ENCODE measurements at places on chromosomes 7 and 10.

DNA sequence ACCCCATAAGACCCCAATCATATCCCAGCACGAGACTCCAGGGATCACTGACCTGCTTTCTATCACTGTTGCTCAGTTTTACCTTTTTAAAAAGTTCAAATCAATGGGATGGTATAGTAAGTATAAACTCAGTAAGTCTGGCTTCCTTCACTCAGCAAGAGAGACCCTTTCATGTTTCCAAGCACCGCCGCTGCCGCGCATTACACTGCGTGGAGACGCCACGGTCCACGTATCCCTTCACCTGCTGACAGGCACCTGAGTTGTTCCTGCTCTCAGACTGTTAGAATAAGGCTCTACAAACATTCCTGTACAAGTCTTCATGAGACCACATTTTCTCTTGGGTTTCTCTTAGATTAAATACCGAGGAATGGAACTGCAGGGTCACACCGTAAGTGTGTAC, 28.3 kb downstream of the MAD1L1 start:
- DNase-seq: no peak

- DNase-seq: no peak
Observed at GRCh38 chr7:16348251-16348650, 73.1 kb downstream of the CRPPA start.

DNA sequence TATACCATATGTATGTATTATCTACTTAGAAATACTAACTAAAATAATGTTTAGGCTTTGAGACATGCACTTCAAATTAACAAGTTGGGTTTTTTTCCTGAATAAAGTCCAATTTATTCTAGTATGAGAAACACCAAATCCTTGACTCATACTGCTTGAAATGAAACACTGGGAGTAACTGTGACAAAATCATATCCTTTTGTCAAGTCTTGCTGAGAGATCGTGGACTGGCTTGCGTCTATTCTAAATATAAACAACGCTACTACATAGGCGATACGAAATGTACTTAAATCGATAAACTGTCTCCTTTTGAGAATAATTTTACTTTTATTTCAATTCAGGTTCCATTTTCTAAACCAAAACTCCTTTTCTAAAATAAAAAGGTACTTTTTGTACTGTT, 16.3 kb downstream of the SMURF1 start:
- no peak for DNase-seq

DNA sequence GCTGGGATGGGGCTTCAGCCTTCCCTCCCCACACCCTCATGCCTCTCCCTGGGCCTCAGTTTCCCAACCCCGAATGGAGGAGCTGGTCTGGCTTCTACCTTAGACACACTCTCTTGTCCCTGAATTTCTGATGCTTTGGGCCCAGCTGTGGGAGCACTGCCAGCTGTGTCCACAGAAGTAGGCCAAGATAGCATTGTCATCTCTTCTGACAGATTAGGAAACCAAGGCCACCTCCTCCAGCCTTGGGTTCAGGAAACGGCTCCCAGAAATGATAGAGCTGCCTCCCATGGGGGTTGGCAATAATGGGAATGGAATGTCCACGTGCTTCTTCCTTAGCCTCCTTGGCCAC, 1.3 kb downstream of the PPIF start:
- no peak for DNase-seq

GRCh38 chr7:86914551-86914950, 144.9 kb downstream of the ELAPOR2 start:
- DNase-seq: no peak

- DNase-seq: no peak
Observed at GRCh38 chr10:16987206-16987621, 142.4 kb downstream of the CUBN start.

- DNase-seq: no peak
Observed at GRCh38 chr7:98774884-98775283, 94.9 kb downstream of the TMEM130 start.

GRCh38 chr10:118595598-118596425, at the start of gene PRLHR:
Gene PRLHR, minus strand, starts transcription at chr10:118595648. Its CDS starts 404 bp downstream, at chr10:118595244.
- DNase-seq: no peak

- no peak for DNase-seq
Observed at GRCh38 chr10:17262502-17262901, 34.5 kb downstream of the VIM start.

- DNase-seq: no peak
Observed at GRCh38 chr10:68124718-68125117, 15.4 kb downstream of the MYPN start.

DNA sequence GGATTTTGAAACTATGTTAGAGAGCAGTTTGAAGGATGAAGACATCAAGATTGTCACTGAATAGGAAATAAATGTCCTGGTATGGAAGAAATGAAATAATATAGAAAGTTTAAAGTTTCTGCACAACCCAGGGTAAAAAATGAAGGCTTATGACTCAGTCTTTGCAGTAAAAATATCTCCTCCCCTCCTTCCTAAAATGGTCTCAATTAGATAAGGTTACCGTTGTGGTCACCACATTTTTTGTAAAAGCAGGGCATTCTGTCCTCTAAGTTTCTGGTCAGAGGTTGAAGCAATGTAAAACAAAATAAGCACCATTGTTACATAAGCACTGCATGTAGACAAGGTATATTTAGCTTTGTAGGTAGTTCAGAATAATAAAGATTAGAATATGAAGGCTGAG, 403.5 kb downstream of the SUGCT start:
- no peak for DNase-seq

- no peak for DNase-seq
Observed at GRCh38 chr10:12400266-12400931, 51.1 kb downstream of the CAMK1D start.

DNA sequence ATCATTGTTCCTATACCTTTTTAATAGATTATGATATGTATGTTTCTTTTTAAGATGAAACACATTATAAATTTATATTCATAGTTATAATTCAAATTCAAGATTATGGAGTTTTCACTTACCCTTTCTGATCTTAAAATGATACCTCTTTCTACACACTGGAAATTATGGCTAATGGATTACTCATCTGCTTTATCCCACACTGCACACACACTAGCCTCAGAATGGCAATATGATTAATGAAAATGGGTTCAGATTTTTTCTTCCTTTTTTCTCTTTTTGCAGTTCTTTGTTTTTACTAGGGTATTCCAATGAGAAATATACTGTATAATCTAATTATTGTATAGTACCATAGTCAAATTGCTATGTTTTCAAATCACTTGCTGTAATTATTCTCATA, 82.3 kb upstream of the FZD1 start:
- no peak for DNase-seq

GRCh38 chr7:76514926-76515771, 4.8 kb downstream of the UPK3B start:
- no peak for DNase-seq

DNA sequence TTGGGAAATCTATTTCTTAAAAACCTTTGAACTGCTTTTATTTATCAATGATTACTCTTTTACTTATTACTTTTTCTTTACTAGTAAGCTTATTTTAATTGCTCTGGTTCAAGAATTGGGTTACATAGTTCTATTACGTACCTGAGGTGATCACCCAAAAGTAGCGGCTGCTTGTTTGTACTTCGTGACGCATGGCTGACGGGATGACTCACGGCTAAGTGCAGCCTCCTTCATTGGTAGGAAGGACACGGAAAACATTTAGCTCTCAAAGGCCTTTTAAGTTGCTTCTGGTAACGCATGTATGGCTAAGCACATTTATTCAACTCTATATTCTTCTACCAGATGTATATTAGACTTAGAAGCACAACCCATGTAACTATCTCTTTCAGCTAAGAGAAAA, 285.8 kb upstream of the SP4 start:
- no peak for DNase-seq

- no peak for DNase-seq
Observed at GRCh38 chr10:124422742-124423141, 4.0 kb upstream of the OAT start.

DNA sequence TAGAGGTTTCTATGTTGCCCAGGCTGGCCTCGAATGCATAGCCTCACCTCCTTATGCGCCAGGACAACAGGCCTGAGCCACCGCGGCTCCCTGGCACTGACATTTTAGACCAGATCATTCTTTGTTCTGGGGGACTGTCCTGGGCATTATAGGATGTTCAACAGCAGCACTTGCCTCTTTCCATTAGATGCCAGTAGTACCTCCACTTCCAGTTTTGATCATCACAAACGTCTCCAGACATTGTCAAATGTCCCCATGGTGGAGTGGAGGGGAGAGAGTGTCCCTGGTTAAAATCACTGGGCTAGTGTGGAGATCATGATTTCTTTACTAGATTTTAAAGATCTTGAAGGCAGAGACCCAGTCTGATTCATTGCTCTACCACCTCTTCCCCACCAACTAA, 125.2 kb upstream of the MKLN1 start:
- DNase-seq: no peak

DNA sequence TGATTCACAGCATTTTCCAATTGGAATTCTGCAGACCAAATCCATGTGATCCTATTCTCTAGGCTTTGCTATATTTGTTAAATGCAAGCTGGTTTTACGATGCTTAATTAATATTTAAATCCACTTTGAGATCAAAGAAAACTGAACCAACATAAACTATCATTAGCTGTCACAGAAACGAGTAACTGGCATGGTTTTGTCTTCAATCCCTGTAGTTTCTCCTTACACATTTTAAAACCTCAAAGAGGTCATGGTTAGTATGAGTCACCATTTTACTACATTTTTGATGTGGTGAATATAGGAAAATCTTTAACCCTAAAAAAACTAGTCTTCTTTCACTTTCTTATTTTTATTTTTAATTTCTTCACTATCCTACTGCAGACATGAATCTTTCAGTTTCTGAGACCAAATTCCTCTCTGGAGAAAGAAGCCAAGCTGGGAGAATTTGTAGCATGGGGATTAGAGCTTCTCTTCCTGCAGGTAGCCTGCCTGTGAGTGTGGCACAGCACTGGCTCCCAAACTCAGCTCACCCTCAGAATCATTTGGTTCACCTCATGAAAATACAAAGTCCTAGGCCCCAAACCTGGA, 8.7 kb upstream of the LIPM start:
- no peak for DNase-seq

- no peak for DNase-seq
Observed at GRCh38 chr7:152122540-152122939, 97.1 kb downstream of the GALNT11 start.

DNA sequence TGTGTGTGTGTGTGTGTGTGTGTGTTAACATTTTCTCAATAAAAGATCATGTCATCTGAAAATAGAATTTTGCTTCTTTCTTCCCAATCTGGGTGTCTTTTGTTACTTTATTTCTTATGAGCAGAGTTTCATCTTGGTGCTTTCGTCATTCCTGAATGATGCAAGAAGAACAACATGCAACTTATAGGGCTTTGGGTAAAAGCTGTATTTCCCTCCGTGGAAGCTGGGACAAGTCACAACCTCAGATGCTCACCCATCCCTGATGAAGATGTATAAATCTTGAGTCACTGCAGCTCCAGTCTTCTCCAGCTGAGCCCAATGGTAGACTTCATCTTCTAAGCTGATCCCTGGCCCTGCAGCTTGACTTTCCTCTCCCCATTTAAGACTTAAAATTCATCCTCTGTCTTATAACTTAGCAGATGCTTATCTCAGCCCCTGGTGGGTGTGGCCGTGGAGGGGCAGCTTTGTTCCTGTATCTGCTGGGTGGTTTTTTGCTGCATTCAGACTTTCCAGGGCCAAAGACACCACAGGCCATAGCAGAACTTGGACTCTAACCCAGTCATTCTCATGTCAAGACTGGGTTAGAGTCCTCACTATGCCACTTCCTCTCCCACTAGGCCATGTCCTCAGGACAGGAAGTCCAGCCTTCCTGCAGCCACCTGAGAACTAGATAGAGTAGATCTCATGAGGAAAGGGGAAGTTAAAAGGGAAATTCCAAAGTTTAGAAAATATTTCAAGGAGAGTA, 356.4 kb downstream of the TNS3 start:
- no peak for DNase-seq

GRCh38 chr7:88452646-88453045, 146.0 kb upstream of the STEAP4 start:
- DNase-seq: no peak

- DNase-seq: no peak
Observed at GRCh38 chr10:92816091-92816531, 32.2 kb upstream of the EXOC6 start.

DNA sequence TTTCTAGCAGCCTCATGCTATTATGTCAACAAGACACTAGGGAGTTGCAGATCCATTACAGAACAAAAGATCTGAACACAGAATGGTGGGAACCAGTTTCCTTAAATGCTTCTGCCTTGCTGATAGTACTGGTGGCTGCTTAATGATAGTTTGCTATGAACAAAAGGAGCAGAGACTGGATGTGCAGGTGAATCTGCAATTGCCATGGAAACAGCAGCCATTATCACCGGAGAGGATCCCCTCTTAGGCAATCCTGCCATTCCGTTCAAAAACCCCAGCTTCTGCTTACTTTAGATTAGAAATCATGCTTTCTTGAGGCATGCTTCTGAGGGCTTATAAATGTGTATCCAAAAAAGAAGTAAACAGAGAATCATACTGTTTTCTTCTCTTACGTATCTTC, 80.0 kb upstream of the PRKAR2B start:
- no peak for DNase-seq

DNA sequence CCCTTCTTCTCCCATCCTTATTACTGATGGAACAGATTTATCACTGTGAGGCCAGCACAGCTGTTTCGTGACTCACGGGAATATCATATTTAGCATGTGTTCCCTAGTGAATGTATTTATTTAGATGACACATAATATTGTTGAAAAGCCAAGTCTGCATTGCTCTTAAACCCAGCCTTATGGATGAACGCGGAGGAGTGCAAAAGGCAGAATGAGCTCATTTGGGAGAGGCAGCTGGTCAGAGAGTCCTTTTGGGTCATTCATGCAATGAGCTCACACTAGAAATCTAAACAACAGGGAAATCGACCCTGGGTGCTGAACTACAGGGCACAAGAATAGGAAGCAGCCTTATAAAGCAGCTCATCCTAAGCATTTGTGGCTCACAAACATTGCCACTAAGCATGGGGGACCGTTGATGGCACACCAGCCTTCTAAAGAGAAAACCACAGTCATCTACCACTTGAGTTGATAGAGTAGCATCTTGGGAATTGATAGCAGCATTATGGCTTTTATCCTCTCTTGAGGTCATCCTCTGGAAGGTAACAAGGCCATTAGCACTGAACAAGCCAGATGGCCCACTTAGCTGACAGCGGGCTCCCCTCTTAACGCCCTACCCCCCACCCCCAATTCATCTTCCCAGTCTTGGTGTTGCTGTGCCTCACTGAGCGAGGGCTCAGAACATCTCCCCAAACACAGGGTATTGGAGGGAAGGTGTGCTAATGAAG, 32.9 kb upstream of the SDK1 start:
- no peak for DNase-seq

GRCh38 chr7:26202019-26202990, 760 bp downstream of the CBX3 start:
- DNase-seq: no peak
